Chondrocyte (in vitro differentiated cells): ENCODE measurements at places on chromosomes 5 and 9. TPM values are rescaled to one million over a fixed set of nuclear protein-coding genes. Genes with fewer than 3 reads are reported as not detected.

EIF4E1B gene
- not detected in 3 replicates for total RNA-seq

PCDHB9 gene
- 3.1 to 4.8 TPM (median 3.7 TPM) in 3 replicates for total RNA-seq

BRD3 gene
- 48.7 to 59.0 TPM (median 49.0 TPM) in 3 replicates for total RNA-seq

XRCC4 gene
- total RNA-seq, result 4.2 to 5.8 TPM (median 5.5 TPM) in 3 replicates

MRPL36 gene
- 37.4 to 50.8 TPM (median 48.3 TPM) in 3 replicates for total RNA-seq

GRCh38 chr5:12141496-12141895, 237.2 kb upstream of the CTNND2 start:
- H3K4me1 ChIP-seq, result no peaks in the 10 kb centered on the region
- DNase-seq, result no peak
- H3K27me3 ChIP-seq, result no peaks in the 10 kb centered on the region
- no peak overlapping the region for H3K4me3 ChIP-seq
- H3K27ac ChIP-seq, result no peak overlapping the region

- H3K27ac ChIP-seq, result no peak overlapping the region
- DNase-seq, result no peak
- no peaks in the 10 kb centered on the region for H3K27me3 ChIP-seq
- H3K36me3 ChIP-seq, result peaks cover 2% of the 10 kb centered on the region
Observed at GRCh38 chr9:136675477-136676296, 11.6 kb downstream of the AGPAT2 start.

DNA sequence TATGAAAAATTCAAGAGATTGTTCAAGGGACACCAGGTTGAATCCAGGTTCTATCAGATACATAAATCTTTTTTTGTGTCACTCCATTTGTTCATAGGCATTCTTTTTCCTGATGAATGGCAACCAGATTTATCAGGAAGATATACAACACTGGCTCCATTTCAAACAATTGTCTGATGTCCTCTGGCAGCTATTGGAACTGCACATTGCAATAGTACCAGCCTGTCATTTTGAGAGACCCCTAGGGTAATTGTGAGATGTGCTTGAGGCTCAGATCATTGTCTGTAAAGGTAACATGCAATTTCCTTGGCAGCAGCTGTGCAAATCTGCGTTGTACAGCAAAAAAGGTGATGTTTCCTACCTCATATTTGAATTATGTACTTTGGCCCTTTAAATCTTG, 25.9 kb downstream of the KCTD16 start:
- no peaks in the 10 kb centered on the region for H3K36me3 ChIP-seq
- H3K27ac ChIP-seq, result no peak overlapping the region
- peaks cover 11% of the 10 kb centered on the region for H3K27me3 ChIP-seq
- H3K4me3 ChIP-seq, result no peak overlapping the region

DNA sequence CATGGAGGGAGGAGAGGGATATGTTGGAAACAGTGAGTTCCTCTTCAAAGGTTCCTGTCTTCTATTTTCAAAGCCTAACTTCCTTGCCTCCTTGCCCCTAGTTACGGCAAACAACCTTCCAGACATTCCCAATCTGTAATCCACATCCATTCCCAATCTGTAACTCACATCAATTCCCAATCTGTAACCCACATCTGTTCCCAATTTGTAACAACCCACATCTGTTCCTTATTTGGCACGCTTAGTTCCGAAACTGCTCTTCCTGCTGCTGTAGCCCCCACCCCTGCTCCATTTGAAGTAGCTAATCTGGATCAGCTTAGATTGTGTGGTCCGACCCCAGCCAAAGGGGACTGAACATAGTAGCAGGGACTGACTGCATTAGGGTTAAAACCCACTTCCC, 23.9 kb upstream of the IDNK start:
- H3K36me3 ChIP-seq, result peaks cover 1% of the 10 kb centered on the region
- no peak overlapping the region for H3K4me3 ChIP-seq
- no peak overlapping the region for H3K27ac ChIP-seq
- no peak for DNase-seq

DNA sequence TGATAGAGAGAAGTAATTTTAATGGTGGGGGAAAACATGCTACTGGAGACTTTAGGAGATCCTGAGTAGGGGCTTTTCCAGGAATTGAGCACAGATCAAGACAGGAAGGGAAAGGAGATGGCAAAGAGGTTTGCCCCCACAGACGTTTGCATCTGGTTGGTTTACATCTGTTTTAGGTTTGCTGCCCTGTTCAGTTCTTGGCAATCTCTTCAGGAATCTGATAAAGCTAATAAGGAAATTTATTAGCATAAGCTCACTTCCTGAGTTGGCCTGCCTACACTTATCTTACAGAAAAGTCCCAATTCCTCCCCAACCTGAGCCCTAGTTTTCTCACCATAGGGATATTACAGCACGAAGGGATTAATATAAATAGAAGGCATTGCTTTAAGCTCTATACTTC, 3.4 kb upstream of the CFAP95 start:
- no peak for DNase-seq
- peaks cover 23% of the 10 kb centered on the region for H3K27me3 ChIP-seq
- H3K4me3 ChIP-seq, result no peak overlapping the region
- no peak overlapping the region for H3K27ac ChIP-seq

DNA sequence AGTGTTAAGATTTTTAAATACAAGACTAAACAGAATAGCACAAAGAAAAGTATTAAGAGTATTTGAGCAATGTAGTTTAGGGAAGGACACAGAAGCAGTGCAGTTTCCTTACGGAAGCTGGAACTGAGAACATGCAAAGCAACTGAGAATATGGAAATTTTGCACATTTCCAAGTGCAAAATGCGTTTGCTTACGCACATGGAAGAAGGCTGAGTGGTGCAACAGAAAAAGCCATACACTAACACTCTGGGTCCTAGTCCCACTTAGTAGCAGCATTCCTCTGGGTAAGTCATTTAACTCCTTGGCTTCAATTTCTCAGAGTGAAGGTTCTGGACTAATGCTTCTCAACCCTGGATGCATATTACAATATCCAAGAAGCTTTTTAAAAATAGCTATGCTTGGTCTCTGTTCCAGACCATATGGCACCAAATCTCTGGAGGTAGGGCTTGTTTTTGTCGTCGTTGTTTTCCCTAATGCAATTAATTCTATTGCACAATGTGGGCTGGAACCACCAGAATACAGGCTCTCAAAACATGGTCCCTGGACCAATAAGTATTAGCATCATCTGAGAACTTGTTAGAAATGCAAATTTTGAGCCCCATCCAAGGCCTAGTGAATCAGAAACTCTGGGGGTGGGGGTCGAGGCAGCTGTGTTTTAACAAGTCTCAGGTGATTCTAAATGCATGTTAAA, 65.2 kb upstream of the DEPDC1B start:
- no peak overlapping the region for H3K27ac ChIP-seq
- H3K4me3 ChIP-seq, result no peak overlapping the region
- H3K36me3 ChIP-seq, result no peaks in the 10 kb centered on the region
- DNase-seq, result no peak
- H3K4me1 ChIP-seq, result peaks cover 4% of the 10 kb centered on the region
- peaks cover 5% of the 10 kb centered on the region for H3K27me3 ChIP-seq

DNA sequence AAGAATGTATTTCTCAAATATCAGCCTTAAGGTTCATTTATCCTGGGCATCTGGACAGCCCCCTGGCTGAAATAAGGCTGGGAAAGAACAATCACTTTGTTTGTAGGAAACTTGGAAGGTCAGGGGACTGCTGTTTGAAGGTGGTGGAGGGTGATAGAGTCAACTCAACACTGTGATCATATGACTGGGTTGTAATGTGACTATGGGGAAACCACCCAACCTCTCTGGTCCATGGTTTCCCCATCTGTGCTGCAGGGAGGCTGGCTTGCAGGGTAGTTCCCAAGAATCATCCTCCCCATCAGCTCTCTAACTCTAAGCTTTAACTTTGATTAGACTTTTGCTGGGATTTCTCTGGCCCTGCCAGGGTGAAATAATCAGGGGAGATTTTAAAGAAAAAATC, 10.0 kb downstream of the INSYN2B start:
- peaks cover 15% of the 10 kb centered on the region for H3K4me1 ChIP-seq
- DNase-seq, result no peak
- H3K27me3 ChIP-seq, result no peaks in the 10 kb centered on the region

GRCh38 chr5:77222722-77223121, 12.2 kb downstream of the PDE8B start:
- peaks cover 20% of the 10 kb centered on the region for H3K27me3 ChIP-seq
- no peak overlapping the region for H3K27ac ChIP-seq
- H3K4me1 ChIP-seq, result peaks cover 18% of the 10 kb centered on the region
- H3K36me3 ChIP-seq, result no peaks in the 10 kb centered on the region
- H3K4me3 ChIP-seq, result no peak overlapping the region

GRCh38 chr9:87732756-87733155, 6.8 kb downstream of the CTSL start:
- H3K36me3 ChIP-seq, result peaks cover 23% of the 10 kb centered on the region
- no peak for DNase-seq
- no peak overlapping the region for H3K4me3 ChIP-seq

GRCh38 chr9:97484134-97484533, 17.3 kb upstream of the TMOD1 start:
- no peaks in the 10 kb centered on the region for H3K27me3 ChIP-seq
- H3K36me3 ChIP-seq, result peaks cover 43% of the 10 kb centered on the region
- no peak overlapping the region for H3K4me3 ChIP-seq
- no peaks in the 10 kb centered on the region for H3K4me1 ChIP-seq
- H3K27ac ChIP-seq, result no peak overlapping the region
- DNase-seq, result no peak
